ENCODE measurements at places on chromosomes 11 and 22. TPM values are rescaled to one million over a fixed set of nuclear protein-coding genes. Genes with fewer than 3 reads are reported as not detected.
A peak's percentile ranks its signal among the peaks of the same experiment; 100 is the strongest.

The SYT9 gene
- not detected for total RNA-seq

The OR4D5 gene
- total RNA-seq: not detected

The KIAA1671 gene
- total RNA-seq: 11.4 TPM

The OR51I1 gene
- not detected for total RNA-seq

The C11orf86 gene
- not detected for total RNA-seq

The TNNT3 gene
- 1.2 TPM for total RNA-seq

The OR51E2 gene
- total RNA-seq: not detected

The LIMK2 gene
- total RNA-seq: 34.2 TPM

The FAM111B gene
- 70.1 TPM for total RNA-seq

The OR4A16 gene
- total RNA-seq: not detected

- peak overlapping the region; percentile 41 for H3K27ac ChIP-seq
- H3K4me3 ChIP-seq: no peak overlapping the region
- peaks cover 11% of the 10 kb centered on the region for H3K4me1 ChIP-seq
- no peak for DNase-seq
These were observed 76.0 kb downstream of the BCR start for GRCh38 chr22:23256171-23256932.

DNA sequence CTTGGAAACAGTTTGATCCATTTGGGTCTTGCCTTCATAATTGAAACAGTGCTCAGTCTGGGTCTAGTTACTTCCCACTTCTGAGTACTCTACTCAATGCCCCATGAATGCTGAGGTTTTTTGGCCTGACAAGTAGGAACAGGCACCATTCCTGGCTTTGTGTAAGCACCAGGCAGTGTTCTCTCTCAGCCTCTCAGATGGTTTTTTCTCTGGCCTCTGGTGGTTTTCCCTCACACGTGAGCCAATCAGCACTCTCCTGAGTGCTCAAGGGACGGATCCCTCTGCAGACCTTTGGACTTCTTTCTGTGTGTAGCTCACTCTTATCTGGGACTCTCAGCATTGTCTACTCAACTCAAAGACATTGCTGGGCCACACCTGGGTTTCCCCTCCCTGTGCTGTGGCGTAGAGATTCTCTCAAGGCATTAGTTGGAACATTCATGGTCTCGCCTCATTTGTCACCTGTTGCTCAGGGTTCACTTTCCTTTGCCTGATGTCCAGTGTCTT lies 21.3 kb downstream of the SIK2 start:
- no peaks in the 10 kb centered on the region for H3K4me1 ChIP-seq
- H3K4me3 ChIP-seq: no peak overlapping the region
- no peak overlapping the region for H3K27ac ChIP-seq
- DNase-seq: no peak
- H3K36me3 ChIP-seq: peaks cover 36% of the 10 kb centered on the region

DNA sequence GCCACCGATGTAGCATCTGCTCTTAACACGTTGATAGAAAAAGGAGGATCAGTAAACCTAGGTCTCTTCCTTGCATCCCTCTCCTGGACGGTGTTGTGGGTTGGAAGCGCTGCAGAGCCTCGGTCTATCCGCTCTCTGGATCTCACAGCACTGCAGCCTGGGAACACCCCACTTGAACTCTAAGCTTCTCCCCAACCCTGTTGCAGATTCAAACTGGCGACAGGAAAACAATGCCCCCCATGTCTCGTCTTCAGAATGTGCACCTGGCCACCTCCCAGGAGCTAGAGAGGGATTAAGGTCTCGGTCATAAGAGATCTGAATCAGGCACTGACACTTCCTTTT lies 454 bp downstream of the TMEM218 start:
- H3K36me3 ChIP-seq: peaks cover 7% of the 10 kb centered on the region
- DNase-seq: peak; percentile 75
- H3K27me3 ChIP-seq: peaks cover 2% of the 10 kb centered on the region
- peaks cover 23% of the 10 kb centered on the region for H3K4me1 ChIP-seq
- H3K4me3 ChIP-seq: peak overlapping the region; percentile 100
- peak overlapping the region; percentile 100 for H3K27ac ChIP-seq

DNA sequence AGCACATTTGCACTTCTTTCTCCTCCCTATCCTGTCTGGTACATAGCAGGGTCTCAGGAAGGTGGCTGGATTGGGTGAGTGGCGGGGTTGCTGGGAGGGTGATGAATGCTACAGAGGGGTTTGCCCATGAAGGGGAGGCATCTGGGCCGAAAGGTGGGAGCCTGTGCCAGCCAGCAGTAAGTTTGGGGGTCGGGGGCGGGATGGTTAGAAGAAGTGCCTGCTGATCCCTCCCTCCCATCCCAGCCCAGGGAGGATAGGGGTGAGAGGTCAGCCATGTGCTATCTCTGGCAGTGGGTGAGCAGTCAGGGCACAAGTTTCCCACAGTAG lies 2.8 kb downstream of the CD82 start:
- H3K4me3 ChIP-seq: peak overlapping the region; percentile 90
- DNase-seq: no peak
- H3K27me3 ChIP-seq: no peaks in the 10 kb centered on the region
- peak overlapping the region; percentile 88 for H3K27ac ChIP-seq

DNA sequence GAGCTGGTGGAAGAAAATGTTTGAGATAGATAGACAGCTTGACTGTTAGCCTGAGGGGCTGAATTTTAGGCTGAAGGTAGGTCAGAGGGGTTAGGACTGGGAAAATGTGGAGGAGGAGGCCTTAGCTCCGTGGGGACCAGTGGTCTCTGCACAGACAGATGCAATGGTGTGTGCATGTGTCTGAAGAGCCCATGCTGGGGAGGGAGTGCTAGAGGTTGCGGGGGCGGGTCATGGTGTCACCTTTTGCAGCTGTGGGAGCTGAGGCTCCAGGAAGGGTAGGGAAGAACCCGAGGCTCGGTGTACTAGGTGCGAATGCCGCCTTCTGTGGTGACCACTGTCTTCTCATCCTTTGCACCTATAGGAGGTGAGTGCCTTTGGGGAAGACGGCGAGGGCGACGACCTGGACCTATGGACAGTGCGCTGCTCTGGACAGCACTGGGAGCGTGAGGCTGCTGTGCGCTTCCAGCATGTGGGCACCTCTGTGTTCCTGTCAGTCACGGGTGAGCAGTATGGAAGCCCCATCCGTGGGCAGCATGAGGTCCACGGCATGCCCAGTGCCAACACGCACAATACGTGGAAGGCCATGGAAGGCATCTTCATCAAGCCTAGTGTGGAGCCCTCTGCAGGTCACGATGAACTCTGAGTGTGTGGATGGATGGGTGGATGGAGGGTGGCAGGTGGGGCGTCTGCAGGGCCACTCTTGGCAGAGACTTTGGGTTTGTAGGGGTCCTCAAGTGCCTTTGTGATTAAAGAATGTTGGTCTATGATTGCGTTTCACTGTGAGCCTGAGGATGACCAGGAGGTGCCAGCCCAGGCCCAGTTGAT lies 1.6 kb downstream of the SDF2L1 start:
- peak; percentile 71 for DNase-seq
- peaks cover 1% of the 10 kb centered on the region for H3K27me3 ChIP-seq
- peaks cover 27% of the 10 kb centered on the region for H3K36me3 ChIP-seq
- H3K4me3 ChIP-seq: peak overlapping the region; percentile 90
- H3K27ac ChIP-seq: peak overlapping the region; percentile 93

DNA sequence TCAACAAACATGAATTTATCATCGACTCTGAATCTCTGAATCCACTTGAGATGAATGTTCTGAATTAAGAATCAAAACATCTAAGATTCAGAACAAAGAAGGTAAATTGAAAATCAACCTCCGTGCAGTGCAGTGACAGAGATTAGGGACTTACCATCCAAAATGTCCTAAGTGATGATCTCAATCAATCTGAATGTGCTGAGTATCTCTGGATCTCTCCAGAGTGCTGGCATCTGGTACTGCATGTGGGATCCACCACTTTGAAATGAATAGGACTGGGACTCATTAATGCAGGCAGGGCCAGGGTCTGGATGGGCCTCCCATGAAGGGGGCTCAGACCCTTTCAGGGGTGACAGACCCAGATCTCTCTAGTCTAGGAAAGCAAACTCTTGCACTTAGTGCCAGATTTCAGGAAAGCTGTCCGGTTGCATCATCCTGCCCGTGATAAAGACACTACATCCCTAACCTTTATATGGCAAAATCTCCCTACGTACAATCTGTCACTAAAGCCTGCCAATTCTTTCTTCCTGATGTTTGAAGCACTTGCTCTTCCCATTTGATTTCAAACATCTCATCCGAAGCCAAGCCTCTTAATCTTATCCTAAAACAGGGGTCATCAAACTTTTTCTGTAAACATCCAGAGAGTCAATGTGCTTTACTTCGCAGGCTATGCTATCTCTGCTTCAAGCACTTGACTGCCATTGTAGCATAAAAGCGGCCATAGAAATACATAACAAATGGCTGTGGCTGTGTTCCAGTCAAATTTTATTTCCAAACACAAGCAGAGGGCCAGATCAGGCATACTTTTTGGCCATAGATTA lies 263.3 kb downstream of the LARGE1 start:
- no peak overlapping the region for H3K27ac ChIP-seq
- DNase-seq: no peak
- H3K4me3 ChIP-seq: no peak overlapping the region
- no peaks in the 10 kb centered on the region for H3K36me3 ChIP-seq

DNA sequence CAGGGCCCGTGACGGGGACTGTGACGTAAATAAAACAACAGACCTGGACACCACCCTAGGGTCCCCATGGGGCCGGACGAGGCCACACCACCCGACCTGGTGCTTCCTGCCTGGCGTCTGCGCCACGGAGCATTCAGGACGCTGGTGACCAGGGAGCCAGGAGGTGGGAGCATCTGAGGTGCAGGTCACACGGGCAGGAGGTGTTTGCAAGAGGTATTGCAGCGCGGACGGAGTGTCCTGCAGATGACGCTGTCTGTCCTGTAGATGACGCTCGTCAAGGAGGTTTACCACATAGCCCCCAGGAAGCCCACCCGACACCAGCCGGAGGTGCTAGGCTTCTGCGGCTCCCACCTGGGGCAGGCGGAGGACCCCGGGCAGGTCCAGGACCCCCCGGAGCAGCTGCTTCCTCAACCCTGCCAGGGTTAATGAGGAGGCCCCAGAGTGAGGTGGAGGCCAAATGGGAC lies 986 bp upstream of the MUC5B start:
- no peaks in the 10 kb centered on the region for H3K27me3 ChIP-seq
- DNase-seq: no peak
- H3K27ac ChIP-seq: no peak overlapping the region
- no peaks in the 10 kb centered on the region for H3K36me3 ChIP-seq

DNA sequence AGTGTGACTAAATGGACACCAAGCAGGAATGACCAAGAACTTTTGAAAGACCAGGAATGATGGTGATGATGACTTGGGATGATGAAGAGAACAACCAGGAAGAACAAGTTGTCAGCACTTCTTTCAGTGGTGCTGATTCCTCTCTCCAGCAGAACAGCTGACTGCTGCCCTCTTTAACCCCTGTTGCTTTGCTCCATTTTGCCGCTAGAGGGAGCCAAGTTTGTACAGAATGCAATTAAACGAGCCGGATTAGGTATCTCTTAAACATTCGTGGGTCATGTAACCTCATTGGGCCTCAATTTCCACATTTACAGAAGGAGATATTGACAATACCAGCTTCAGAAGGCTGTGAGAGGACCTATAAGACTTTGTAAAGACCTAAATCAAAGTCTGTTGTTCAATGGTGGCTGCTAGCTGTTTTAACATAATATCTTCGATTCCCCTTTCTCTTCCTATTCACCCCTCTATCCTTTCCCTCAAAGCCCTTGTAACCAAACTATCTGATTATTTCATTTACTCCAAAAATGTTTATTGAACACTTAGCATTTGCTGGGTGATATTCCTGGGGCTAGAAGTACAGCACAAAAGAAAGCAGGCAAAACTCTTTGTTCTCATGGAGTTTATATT lies 1.9 kb downstream of the OR4S1 start:
- no peaks in the 10 kb centered on the region for H3K4me1 ChIP-seq
- no peaks in the 10 kb centered on the region for H3K36me3 ChIP-seq
- peak; percentile 91 for DNase-seq
- H3K27ac ChIP-seq: no peak overlapping the region
- H3K4me3 ChIP-seq: no peak overlapping the region

DNA sequence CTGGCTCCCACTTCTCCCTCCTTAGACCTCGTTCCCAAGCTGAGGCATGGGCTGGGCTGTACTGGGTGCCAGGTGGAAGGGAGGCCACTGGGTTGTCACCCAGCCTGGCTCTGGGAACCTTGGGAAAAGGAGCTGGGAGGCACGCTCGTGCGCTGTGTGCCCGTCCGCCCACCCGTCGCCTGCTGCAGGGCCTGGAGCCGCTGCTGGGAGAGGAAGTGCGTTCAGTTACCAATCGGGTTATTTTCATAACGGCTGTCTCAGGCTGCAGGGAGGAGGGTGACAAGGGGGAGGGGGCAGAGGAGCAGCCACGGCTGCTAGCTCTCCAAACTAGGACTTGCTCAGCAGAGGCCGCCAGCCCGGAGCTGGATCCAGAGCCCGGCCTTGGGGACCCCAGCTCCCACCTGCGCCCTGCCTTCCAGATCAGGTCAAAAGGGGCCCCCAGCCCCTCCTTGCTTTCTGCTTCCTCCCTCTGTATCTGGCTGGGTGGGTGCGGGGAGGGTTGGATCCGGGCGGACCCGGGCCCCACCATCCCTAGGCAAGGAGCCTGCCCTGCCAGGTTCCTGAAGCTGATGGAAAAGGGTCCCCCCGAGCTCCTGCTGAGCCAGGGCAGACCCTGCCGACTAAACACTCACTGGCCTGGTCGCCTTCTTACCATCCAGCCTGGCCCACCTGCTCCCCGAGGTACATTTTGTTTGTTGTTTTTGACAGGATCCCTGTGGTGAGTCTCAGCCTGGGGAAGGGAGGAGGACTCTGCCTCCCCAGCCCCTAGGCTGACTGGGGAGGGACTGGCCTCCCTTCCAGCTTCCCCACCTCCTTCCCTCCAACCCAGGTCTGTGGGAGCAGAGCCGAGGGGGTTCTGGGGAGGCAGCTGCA lies 14.3 kb downstream of the DGKZ start:
- H3K27ac ChIP-seq: peak overlapping the region; percentile 80
- H3K36me3 ChIP-seq: peaks cover 4% of the 10 kb centered on the region
- no peaks in the 10 kb centered on the region for H3K27me3 ChIP-seq
- peak overlapping the region; percentile 88 for H3K4me3 ChIP-seq

GRCh38 chr11:84333221-84333620 lies 1047.1 kb upstream of the CCDC90B start:
- no peak overlapping the region for H3K27ac ChIP-seq
- H3K4me3 ChIP-seq: no peak overlapping the region
- no peaks in the 10 kb centered on the region for H3K4me1 ChIP-seq
- DNase-seq: no peak
- no peaks in the 10 kb centered on the region for H3K27me3 ChIP-seq

DNA sequence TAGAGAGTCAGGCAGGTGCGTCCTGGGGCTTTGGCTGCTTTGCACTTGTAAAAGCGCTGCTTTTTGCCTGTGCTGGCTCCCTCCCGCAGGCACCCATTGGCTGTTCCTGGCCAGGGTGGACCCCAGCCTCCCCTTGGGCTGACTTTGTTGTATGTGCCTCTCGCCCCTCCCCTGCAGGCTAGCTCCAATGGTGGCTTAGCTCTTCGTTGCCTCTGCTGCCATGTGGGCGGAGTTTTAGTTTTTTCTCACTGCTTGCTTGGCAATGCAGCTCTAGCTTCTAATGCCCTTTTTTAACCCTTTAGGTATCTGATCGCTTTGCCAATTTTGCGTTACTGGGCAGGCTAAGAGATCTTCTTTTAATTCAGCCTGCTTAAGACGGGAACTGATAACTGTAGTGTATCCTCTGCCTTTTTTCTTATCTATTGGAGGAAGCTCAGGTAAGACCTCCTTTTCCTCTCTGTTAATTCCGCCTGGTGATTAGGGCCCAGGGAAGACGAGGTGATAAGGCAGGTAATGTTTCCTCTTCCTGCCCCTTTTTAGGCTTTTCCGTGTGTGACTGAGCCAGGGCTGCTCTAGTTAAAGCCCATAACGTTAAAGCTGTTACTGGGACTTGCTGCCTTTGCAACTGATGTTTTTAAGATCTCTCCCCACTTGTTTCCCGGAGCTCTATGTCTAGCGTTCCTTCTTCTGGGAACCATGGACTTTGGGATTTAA lies 11.7 kb upstream of the GLYATL1 start:
- no peak overlapping the region for H3K27ac ChIP-seq
- DNase-seq: no peak
- H3K4me3 ChIP-seq: no peak overlapping the region
- H3K36me3 ChIP-seq: no peaks in the 10 kb centered on the region
